Activated naive CD8-positive, alpha-beta T cell treated with anti-CD3 and anti-CD28 coated beads, Interleukin-2, amount 50 U/mL, for 16 hours (primary cell): ENCODE measurements at places on chromosomes 6 and 20.

DNA sequence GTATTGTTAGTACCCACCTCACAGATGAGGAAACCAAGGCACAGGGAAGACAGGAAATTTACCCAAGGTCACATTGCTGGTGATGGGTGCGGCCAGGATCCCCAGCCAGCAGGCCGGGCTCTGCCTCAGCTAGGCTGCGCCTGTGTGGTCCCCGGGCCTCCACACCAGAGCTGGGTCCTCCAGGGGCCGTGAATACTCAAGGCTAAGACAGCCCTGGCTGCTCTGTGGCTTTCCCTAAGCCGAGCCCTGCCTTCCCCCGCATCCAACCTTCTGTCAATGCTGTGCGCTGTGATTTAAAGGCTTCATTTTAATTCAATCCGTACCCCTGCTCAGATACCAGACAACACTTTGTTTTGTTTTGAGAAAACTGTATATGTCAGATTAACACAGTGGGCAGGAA lies 246.7 kb downstream of the TTLL2 start:
- no peak for DNase-seq

- no peak for DNase-seq
Observed at GRCh38 chr6:70675822-70676221, 8.1 kb downstream of the SMAP1 start.

- DNase-seq = no peak
Observed at GRCh38 chr6:105985098-105985815, 100.9 kb upstream of the PRDM1 start.

GRCh38 chr20:59633656-59634251 lies 29.4 kb downstream of the PHACTR3 start:
- DNase-seq = no peak
